ENCODE measurements at places on chromosomes 13 and 19.
A peak's percentile ranks its signal among the peaks of the same experiment; 100 is the strongest.

DNA sequence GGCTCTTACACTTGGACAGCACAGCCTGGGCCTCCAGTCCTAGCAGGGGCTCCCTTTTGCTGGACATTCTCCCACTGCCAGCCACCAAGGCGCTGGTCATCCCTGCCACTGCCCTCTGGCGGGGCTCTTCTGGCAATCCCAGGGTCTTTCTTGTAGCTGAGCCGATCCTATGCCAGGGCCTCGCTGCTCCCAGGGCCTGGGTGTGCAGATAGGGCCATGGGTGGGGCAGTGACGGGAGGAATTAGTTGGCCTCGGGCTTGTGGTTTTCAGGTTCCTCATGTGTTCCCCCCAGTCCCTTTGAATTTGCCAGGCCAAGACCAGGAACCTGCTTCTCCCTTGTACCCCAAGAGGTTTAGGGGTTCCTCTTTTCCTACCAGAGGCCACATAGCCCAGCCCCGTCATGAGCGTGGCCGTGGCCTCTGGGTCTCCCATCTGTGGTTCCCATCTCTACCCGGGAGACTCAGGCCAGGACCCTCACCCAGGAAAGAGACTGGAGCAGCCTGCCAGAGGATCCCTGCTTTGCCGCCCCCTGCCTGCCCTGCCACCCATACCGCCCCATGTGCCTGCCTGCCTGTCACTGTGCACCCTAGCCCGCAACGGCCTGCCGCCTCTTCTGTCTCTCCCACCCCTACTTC is 26.2 kb downstream of the TMED1 start:
- no peak for DNase-seq

GRCh38 chr13:112456138-112457056 is 80.2 kb downstream of the SPACA7 start:
- no peak for DNase-seq

DNA sequence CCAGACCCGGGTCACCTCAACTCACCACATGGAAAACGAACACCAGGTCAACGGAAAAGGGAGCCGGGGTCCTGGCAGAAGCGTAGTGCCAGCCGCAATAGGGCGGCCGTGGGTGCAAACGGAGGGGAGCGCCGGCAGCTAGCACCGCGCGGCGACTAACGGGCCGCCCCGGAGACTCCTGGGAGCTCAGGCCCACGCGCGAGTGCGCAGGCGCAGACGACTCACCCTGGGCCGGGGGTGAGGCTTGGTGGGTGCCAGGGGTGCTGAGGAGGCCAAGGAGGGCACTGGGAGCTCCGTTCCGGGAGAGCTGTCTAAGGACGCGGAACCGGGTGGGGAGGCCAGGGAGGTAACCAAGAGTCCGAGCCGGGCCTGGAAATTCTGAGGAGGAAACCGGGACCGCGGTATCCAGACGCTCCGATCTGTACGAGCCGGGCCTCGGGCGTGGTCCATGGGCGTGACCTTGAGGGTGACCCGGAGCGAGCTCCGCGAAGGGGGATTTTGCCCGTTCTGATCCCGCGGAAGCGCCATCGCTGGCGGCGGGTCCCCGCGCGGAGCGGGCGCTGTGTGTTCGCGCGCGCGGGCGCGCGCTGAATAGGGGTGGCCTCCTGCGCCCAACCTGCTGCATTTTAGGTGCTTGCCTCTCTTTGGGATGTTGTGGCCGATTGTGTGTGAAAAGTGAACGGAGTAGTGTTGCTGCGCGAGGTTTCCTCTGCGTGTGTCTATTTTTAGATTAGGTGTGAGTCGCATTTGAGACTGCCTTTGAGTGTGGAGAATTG is at the start of gene ZNF382:
ZNF382 (plus strand) TSS at position 213 of the 776 bp plus-strand sequence. CDS start 4,602 bp downstream, outside the sequence.
- DNase-seq = peak; percentile 83

DNA sequence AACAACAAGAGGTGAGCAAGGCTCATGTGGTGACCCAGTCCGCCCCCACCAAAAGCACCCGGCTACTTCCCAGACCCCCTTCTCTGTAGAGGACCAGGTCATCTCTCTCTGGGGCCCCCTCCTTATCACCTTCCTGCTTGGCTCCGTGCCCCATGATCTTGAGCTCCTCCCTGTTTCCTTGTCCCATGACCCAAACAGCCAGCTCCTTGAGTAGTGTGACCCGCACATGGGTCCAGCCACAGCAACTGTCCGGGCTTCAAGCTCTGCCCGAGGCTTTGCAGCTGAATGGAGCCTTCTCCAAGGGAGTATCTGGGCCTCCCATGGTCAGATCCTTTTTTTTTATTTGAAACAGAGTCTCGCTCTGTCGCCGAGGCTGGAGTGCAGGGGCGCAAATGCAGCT is 61.8 kb downstream of the MYO9B start:
- DNase-seq = no peak

DNA sequence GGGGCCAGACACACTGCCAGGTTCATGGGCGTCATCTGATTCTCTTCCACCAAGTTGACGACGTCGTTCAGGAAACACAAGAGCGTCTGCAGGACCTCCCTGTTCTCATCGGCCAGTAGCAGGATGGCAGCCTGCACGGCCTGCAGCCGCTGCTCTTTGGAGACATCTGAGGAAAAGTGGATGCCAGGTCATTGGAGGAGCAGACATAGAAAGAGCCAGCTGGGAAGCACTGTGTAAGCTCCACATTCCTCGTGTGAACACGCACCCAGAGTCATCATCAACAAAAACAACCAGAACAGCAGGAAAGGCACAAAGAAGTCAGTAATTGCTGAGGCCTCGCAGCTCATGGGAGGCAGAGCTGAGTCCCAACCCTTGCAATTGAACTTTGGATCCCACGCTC is 96.5 kb downstream of the KL start:
- DNase-seq = no peak

GRCh38 chr13:113730831-113731191 is 28.2 kb upstream of the TMEM255B start:
- DNase-seq = no peak

- DNase-seq = no peak
Observed at GRCh38 chr19:34480971-34481841, at the start of gene WTIP. Gene WTIP, plus strand, starts transcription at chr19:34481758. Its CDS starts 217 bp downstream, at chr19:34481975.

GRCh38 chr13:30113551-30113950 is 193.8 kb downstream of the KATNAL1 start:
- no peak for DNase-seq

GRCh38 chr13:50161052-50161451 is 145.8 kb downstream of the KCNRG start:
- DNase-seq = no peak

DNA sequence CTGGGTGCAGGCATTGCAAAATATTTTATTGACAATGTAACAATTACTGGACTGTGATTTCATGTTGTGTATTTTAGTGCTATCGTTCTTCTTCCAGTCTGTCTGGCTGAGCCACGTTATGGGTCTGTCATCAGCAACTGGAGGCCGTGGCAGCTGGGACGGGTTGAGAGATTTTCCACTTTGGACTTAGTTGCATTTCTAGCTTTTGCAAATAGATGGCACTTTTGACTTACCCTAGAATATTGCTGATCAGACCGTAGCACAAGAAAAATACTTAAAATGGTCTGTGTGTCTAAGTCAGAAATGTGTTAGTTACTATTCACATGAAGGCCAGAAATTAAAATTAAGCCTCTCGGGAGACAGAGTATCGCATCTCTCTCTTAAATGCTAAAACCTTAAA is 211.1 kb downstream of the TEX29 start:
- DNase-seq = no peak

DNA sequence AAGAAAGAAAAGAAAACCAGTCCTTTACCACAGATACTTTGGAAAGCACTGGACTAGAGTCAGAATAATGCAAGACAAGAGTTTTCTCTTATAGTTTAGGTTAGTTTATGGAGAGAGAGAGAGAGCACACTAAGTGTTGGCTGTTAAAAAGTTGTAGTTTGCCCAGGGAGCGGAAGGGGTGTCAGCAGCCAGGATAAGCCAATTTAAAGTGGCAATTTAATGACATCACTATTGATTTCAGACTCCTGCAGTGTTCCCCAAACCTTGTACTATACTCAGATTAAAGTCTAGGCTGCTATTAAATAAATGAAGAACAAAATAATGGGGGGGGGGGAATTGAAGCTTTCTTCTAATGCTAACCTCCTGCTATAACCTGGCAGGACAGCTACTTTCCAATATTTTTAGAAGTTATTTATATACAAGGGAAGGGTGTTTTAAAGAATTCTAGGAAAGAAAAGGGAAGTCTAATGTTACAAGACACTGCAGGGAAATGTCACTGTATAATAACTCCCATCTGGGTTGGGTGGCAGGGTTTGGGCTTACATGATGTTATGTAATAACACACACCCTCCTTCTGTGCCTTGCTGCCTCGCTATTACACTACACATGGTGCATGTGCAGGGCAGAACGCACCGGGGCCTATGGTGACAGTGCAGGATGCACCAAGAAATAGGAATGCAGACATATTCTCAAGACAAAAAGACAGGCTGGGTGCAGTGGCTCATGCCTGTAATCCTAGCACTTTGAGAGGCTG is 19.9 kb downstream of the TPT1 start:
- DNase-seq = no peak

DNA sequence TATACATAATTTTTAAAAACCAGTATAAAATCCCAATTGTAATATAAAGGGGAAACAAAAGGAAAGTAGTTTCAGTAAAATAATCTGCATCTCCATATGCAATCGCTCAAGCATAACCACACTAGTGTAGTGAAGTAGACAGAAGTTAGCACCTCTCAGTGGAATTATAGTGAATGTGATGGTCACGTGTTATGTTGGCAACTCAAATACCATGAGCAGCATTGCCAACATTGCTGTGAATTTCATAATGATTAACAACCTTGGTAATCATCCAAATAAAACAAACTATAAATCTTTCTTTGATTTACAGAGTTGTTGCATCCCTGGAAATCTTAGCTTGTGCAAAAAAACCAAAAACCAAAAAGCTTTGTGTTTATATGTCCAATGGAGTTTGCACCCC is 77.3 kb upstream of the SIAH3 start:
- DNase-seq = no peak

DNA sequence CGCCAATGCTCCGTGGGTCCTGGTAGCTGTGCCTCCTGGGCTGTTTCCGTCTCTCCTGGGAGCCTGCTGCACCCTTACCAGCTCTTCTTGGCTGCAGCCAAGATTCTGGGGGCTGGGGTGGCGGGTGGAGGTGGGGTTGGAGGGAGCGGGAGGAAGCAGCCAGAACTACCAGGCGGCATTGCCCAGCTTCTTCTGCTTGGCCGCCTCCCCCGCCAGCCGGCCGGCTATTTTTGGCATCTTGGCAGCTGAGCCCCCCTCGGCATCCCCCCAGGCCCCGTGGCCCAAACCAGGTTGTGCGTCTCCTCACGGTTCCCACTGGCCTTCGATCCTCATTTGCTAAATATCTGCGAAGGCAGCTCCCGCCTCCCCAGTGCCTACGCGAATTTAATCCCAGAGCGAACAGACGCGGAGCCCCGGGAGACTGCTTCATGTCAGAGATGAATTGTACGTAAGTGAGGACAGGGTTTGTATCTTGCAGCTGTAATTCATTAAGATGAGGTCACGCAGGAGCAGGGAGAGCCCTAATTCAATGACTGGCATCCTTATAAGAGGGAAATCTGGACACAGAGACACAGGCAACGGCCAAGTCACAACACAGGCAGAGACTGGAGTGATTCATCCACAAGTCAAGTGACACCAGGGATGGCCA is 12.8 kb upstream of the PEAK3 start:
- no peak for DNase-seq

DNA sequence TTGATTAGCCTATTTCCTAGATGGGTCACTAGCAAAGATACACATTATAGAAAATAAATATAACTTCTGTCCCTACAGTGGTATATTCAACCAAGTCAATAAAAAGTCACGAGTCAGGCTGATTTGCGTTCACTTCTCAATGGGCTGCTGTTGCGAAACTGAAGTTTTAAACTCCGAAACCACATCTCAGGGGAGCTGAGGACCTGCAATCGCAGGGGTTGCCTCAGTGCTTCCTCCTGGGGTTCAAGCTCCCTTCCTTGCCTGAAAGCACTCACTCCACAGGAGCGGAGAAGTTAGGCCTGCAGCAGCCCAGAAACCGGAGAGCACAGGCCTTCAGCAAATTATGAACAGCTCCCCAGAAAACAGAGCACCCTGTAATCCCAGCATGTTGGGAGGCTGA is 39.6 kb downstream of the RAB20 start:
- no peak for DNase-seq

GRCh38 chr13:49395878-49396380 is 47.9 kb downstream of the CAB39L start:
- no peak for DNase-seq

DNA sequence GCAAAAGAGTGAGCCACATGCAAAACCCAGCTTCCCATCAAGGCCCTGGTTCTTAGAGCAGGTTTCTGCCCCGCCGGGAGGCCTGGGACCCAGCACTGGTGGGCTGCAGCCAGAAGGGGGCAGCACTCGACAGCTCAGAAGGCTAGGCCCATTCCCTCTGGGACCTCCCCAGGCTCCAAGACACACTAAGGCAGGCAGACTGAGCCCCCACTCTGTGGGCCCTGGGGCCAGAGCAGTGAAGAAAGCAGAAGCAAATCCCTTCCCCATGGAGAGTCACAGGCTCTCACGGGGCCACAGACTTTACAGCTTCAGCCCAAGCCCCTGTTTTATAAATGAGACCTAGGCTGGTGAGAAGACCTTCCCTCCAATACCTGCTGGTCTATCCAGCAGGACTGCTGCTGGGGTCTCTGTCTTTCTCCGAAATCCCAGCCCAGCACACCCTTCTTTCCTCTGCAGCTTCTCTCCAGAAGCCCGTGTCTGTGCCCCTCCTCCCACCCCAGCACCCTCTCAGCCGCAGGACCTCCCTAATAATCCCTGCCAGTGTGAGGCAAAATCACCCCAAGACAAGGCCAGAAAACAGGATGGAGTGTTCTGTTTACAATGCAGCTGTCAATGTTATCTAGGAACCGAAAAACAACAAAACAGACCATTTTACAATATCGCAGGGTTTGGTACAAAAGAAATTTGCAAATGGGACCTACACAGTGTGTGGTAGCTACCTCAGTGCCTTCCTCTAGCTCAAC is 109.3 kb downstream of the ABCC4 start:
- peak; percentile 34 for DNase-seq

GRCh38 chr13:94093652-94094315 is 385.7 kb downstream of the DCT start:
- no peak for DNase-seq

DNA sequence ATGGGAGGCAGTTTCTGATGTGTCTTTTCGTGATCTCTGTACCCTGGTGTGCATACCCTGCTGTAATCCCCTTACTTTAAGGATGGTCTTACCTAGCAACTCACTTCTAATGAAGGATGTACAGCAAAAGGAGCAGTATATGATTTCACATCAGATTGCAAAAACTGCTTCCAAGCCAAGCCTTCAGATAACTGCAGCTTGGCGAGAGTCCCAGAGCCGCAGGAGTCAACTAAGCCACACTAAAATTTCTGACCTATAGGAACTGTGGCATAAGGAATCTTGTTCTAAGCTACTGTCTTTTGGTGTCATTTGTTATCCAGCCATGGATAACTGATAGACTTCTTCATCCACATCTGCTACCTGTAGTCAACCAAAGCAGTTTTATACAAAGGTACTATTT is 496.7 kb downstream of the GPC6 start:
- DNase-seq = no peak

GRCh38 chr13:48165063-48165462 is 67.9 kb upstream of the ITM2B start:
- DNase-seq = no peak

- no peak for DNase-seq
Observed at GRCh38 chr19:39867133-39867532, 21.0 kb upstream of the FBL start.

Measured in stimulated activated CD4-positive, alpha-beta T cell treated with anti-CD3 and anti-CD28 coated beads, TNF-alpha, amount 100 ng/mL, for 4 hours (primary cell).